ENCODE measurements at places on chromosomes 2 and 18. TPM values are rescaled to one million over a fixed set of nuclear protein-coding genes. Genes with fewer than 3 reads are reported as not detected.

Gene MC5R
- total RNA-seq: not detected

- DNase-seq: no peak
Measured at GRCh38 chr2:28088970-28089369, 198.4 kb downstream of the BABAM2 start.

Gene TTN
- 47.4 TPM for total RNA-seq

GRCh38 chr18:24488824-24489493, 28.5 kb downstream of the HRH4 start:
- peak; percentile 71 for DNase-seq

GRCh38 chr2:113192459-113193100, 18.8 kb downstream of the PSD4 start:
- no peak for DNase-seq

- DNase-seq: no peak
Measured at GRCh38 chr2:206980413-206980812, 41.1 kb downstream of the CPO start.

DNA sequence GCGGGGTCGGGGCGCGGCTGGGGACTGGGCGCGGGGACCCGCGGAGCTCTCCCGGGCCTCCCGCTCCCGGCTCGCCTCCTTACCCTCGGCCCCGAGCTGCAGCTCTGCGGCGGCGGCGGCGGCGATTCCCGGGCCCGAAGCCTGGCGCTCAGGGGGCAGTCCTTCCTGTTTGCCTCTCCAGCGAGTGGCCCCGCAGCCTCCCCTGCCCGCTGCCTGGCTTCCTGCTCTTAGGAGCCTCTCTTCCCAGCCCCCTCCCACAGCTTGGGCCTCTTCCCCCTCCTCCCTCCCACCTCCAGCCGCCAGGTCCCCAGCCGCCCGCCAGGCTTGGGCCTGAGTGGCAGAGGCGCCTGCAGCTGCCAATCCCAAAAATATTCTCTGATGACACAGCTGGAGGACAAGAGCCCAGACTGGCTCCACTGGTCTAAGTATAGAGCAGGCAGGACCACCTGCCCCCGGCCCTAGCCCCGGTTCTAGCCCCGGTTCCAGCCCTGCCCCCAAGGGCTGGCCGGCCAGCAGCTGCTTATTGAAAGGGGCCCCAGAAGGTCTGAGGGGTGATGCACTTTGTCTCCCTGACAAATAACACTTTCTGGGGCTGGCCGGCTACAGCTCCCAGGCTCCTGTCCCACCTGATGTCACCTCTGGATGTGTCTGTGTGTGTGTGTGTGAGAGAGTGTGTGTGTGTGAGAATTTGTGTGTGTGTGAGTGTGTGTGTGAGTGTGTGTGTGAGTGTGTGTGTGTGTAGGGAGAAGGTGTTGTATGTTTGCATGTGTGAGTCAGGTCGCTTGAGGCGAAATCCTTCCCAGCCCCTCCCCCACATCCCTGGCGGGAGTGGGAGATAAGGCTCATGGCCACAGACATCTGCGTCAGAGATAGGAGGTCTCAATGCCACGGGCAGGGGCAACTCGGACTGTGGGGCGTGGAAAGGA, at the start of gene OBSL1:
TSS of gene OBSL1 (minus strand) at position 229 of the 926 bp plus-strand sequence. CDS start 307 bp downstream, outside the sequence.
- DNase-seq: peak; percentile 88

DNA sequence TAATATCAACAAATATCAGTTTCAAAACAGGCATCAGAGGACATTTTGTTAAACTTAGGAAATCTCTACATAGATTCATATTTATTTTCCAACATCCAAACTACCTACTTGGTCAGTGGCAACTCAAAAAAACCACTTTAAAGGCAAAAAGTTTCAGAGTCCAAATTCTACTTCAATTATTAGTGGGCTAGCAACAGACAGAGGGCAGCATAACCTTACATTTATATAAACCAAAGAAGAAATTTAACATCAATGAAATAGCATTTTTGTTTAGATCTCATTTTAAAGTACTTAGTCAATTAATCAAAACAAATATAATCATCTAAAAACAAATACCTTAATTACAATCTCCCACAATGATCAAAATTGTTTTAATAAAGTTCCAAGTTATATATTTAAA, 33.3 kb downstream of the RTTN start:
- DNase-seq: no peak

Gene EGR4
- total RNA-seq: not detected

Gene SCYGR1
- not detected for total RNA-seq

- no peak for DNase-seq
Measured at GRCh38 chr18:33277431-33277830, 163.1 kb downstream of the CCDC178 start.

GRCh38 chr2:73928963-73929347, 2.3 kb downstream of the DGUOK start:
- DNase-seq: no peak

Gene DYSF
- total RNA-seq: 31.8 TPM

Gene LIMS4
- 0.55 TPM for total RNA-seq

- no peak for DNase-seq
Measured at GRCh38 chr2:172555272-172555521, 693 bp upstream of the PDK1 start.

Gene GCG
- not detected for total RNA-seq

GRCh38 chr2:224126003-224126402, 86.9 kb upstream of the SERPINE2 start:
- no peak for DNase-seq

DNA sequence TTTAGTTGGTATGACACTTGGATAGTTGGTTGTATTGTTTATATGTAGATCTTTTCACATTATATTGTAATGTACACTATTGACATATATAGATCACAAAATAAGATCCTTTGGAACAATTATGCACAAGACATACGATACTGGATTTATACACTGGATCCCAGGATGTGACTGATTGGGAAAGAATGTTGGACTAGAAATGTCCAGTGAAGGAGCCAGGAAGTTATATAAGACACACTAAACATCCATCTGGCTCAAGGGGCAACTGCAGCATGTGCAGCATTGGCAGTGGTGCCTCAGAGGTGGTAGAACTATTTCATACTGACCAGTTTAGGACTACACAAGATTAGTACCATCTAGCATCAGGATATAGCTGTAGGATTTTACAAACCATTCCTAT, 104.9 kb downstream of the TRABD2A start:
- DNase-seq: no peak

GRCh38 chr2:180322781-180323180, 315.7 kb upstream of the CWC22 start:
- no peak for DNase-seq

- DNase-seq: no peak
Measured at GRCh38 chr18:13414521-13414920, 196.0 kb downstream of the LDLRAD4 start.

DNA sequence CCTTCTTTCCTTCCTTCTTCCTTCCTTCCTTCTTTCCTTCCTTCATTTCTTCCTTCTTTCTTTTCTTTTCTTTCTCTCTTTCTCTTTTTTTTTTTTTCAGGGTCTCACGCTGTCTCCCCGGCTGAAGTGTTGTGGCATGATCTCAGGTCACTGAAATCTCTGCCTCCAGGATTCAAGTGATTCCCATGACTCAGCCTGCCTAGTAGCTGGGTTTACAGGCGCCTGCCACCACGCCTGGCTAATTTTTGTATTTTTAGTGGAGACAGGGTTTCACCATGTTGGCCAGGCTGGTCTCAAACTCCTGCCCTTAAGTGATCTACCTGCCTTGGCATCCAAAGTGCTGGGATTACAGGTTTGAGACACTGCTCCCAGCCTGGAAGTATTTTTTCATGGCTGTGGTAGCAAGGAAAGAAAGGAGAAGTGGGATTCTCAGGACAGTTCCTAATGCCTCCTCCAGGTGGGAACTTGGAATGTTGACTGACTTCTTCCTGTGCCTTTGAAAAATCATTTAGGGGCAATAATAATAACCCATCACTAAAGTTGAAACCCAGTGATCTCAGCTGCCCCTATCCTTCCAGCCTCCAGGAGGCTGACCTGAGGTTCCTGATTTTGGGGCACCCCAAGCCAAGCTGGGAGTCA, 89.3 kb upstream of the CELF4 start:
- no peak for DNase-seq

DNA sequence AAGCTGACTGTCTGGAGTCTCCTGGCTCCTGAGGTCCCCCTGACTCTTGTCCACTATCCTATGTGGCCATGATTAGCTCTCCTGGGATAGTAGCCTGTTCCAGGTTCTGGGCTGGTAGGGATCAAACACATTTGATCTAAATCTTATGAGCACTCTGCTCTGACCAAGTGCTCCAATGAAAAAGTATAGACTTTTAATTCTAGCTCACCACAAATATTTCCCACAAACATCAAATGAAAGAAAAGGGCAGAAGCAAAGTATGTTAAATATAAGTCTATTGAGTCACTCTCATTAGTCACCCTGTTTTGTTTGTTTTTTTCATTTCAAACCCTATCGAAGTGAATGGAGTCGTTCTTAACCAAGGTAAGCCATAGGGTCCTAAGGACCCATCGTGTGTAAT, 39.7 kb upstream of the NEDD4L start:
- no peak for DNase-seq

- peak; percentile 61 for DNase-seq
Measured at GRCh38 chr2:190180313-190181122, 118.0 kb upstream of the MSTN start.

GRCh38 chr2:173145454-173145853, 69.8 kb downstream of the MAP3K20 start:
- no peak for DNase-seq

Gene ZSCAN30
- 42.6 TPM for total RNA-seq

DNA sequence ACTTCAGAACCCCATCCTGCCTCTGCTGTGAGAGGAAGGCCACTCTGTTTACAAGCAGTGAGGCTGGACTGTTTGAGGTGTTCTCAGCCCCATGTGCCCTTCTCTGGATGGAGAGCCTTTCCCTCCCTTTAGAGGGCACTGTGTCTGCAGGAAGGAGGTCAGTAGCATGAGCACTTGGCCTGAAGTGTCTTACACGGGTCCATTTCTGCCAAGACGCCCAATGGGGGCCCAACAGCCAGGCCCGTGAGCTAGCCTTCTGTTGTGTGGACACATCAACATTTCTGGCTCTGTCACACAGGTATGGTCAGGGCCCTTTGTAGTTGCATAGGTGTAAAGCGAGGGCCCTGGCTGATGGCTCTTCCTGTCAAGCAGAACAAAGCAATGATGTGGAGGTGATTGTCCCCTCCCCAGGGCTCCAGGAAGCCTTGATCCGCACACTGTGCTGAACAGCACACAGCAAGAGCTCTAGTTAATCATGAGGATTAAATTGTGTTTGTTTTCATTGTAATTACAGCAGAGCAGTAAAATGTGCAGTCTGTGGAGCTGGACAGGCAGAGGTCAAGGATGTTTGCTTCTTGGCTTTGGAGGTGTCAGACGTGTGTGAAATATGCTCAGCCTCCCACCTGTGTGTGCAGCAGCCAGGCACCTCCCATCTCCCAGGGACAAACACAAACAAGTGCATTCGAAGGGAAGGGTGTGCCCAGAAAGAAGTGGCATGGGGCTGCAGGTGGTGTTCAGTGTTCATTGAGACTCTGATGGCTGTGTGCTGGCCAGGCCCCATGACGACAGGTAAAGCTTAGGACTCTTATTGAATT, 132.1 kb downstream of the SH3RF3 start:
- no peak for DNase-seq

DNA sequence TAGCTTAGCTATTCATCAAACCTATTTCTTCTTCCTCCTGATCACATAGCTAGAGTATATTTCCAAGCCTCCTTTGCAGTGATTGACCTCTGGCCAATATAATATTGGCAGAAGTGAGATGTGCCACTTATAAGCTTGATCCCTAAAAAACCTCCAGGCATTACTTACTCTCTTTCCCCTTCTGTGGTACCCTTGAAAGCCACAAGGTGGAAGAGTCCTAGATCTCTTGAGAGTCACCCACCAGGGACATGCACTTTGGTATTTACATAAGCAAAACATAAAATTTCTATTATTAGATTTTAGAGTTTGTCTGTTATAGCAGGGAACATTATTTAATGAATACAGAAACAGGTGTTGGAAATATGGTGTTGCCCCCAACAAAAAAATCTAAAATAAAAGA, 112.0 kb downstream of the EXOC6B start:
- DNase-seq: no peak

GRCh38 chr2:101004620-101005325, 2.7 kb downstream of the RPL31 start:
- DNase-seq: no peak

- DNase-seq: peak; percentile 84
Measured at GRCh38 chr2:61055557-61055956, 10.1 kb upstream of the SANBR start.

DNA sequence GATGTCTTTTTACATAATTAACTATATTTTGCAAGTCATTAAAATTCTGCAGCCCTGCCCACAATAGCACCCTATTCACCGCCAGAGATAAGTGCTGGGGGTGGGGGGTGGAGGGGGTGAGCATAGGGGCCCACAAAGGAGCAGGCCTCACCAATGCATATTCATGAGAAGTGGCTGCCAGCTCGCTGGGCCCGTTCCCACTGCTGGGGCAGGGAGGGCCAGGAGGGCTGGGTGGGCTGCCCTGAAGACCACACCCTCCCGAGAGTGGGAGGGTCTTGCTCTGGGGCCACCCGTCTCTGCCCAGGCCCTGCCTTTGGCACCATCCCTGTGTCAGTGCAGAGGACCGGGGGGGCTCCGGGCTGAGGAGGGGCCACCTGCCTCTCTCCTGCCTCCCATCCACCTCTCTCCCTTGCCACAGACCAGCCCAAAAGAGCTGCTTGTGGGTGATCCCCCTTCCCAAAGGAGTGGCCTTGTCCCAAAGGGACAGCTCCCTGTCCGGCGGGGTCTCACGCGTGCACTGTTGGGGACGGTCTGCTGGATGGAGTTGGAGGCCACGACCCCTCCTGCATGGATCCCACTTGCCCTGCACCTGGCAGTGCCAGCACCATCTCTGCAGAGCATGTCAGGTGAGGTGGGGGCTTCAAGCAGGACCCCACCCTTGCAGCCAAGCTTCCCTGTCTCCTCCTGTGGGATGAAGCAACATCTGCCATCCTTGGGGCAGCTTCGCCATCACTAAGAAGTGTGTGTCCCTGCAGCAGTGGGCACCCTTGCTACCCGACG, 138.8 kb upstream of the GPC1 start:
- DNase-seq: no peak

- no peak for DNase-seq
Measured at GRCh38 chr2:219087848-219088247, 27.1 kb upstream of the IHH start.

GRCh38 chr2:71283131-71283530, 48.5 kb upstream of the ZNF638 start:
- no peak for DNase-seq

- no peak for DNase-seq
Measured at GRCh38 chr2:241356871-241357260, 781 bp downstream of the FARP2 start.

GRCh38 chr2:234492717-234493485, 4.0 kb downstream of the ARL4C start:
- DNase-seq: no peak

GRCh38 chr2:37816686-37817085, 108.4 kb upstream of the RMDN2 start:
- DNase-seq: no peak

GRCh38 chr2:147275943-147276342, 568.9 kb upstream of the ACVR2A start:
- no peak for DNase-seq

Gene RRM2
- 4.8 TPM for total RNA-seq

GRCh38 chr2:37730037-37730818, 58.8 kb upstream of the CDC42EP3 start:
- DNase-seq: no peak

- no peak for DNase-seq
Measured at GRCh38 chr2:197626965-197627625, 48.3 kb downstream of the RFTN2 start.

Gene SCYGR4
- not detected for total RNA-seq
